ENCODE measurements at places on chromosomes 12 and 14. TPM values are rescaled to one million over a fixed set of nuclear protein-coding genes. Genes with fewer than 3 reads are reported as not detected.
A peak's percentile ranks its signal among the peaks of the same experiment; 100 is the strongest.

- DNase-seq: no peak
These were observed 313.8 kb downstream of the CEP128 start for GRCh38 chr14:80627745-80628144.

DNA sequence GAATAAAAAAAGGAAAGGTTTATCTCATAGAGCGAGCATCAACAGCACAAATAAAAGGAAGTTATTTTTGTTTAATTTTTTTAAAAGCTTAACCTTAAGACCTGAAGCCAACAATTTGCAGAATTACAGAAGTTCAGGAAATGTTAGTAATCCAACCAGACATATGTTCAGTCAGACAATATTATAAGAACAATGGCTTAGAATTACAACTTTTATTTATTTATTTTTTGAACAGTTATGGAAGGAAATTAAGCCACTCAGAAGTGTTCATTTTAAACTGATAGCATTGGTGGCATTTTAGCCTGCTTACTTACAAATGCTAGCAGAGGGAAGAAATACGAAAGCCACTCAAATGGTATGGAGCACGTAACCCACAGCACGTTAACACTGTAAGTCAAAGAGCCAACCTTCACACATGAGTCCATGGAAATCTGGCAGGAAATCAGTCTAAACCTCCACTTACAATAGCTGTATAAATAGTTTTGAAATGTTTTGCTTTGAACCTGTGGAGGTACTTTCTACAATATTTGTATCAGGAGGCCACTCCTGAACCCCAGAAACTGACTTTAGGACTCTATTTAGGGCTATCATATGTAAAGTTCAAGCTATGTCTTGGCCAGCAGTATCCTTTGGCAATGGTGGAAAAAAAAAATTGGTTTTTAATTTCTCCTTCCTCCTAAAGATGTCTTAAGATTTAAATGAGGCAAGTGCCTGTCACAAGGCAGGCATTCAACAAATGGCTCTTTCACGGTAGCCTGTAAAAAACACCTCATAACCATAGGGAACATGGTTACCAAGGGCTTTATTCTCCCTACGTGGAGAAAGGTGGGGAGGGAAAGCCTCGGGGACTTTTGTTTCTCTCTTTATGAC is 102.3 kb downstream of the ITPR2 start:
- no peak for DNase-seq

DNA sequence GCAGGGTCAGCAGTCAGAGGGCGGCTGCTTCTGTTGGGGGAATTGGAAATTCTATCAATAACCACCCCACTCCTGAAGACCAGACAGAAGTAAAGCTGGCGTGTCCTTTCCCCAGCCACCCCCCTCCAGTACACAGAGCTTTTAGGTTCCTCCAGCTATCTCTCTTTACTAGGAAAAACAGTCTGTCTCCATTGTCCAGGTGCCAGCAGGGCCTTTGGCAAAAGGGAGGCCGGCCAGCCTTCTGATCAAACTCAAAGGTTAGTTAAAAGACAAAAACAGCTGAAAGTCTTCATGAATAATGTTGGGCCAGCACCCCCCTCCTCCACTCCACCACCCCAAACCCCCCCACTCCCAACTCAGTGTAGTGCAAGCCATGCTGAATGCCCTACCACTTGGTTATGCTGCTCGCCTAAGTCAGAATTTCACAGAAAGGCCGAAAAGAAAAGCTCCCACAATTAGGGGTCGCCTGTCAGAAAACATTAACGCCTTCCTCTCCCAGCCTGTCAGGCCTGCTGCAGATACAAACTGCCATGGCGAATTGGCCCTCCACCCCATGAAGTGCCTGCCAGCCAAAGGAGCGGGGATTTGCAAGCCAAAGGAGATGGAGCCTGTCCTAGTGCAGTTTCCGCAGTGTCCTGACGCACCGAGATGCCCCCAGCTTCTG is 8.9 kb downstream of the ASCL1 start:
- DNase-seq: no peak

GRCh38 chr12:58310809-58311622 is 369.6 kb downstream of the ATP23 start:
- DNase-seq: no peak

- peak; percentile 90 for DNase-seq
These were observed 575 bp downstream of the NAA30 start for GRCh38 chr14:57390806-57391516.

- no peak for DNase-seq
These were observed 117.5 kb downstream of the DACT1 start for GRCh38 chr14:58755031-58755925.

GRCh38 chr12:4701395-4702190 is 18.6 kb upstream of the GALNT8 start:
- DNase-seq: no peak

DNA sequence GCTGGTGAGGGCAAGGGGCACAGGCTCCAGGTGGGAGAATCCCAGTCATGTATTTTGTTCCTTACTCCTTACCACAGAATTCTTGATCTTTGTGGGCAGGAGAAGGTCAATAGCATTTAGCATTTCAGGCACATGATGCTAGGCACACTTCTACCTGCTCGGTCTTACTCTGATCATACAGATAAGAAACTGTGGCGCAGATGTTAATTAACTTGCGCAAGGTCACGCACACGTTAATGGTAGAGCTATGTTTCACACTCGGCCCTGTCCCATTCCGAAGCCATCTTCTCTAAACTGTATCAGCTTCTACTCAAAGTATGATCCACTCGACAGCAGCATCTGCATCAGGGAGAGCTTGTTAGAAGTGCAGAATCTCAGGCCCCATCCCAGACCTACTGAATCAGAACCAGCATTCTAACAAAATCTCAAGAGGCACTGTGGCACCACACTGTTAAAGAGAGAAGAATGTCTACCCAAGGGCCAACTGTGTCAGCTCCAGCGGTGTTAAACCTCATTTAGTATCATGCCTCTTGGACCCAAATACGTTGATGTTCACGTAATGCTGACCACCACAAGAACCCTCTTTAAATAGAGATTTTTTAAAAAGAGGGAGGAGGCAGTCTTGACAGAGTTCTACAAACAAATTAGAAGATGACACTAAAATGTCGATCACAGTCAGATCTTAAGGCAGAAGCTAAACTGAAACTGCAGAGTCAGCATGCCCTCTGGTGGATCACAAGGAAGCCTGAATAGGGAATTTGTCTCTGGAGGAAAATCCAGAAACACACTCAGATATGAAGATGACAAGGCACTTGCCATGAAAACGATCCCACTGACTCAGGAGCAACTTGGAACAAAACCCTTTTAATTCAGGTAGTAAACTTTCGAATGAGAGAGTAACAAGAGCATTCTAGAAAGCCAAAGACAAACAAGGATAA is 7.3 kb downstream of the STXBP6 start:
- no peak for DNase-seq

DNA sequence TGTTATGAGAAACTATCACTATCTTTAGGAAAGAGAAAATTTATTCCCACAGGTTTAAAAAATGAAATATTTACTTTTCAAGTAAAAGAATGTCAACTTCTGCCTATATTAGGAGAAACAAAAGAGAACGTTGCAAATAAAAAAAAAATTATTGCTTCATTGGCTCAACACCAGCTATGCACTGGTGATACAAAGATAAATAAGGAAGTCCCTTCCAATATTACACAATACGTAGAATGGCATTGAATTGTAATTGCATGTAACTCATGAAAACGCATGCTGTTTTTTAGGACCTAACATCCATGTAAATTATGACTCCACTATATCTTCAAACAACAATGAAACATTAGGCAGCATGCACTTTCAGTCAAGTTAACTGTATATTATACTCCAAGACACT is 56.4 kb upstream of the RERGL start:
- DNase-seq: no peak

Gene MEG3
- 82.2 TPM for total RNA-seq

Gene OR4E2
- not detected for total RNA-seq

Gene HHIPL1
- total RNA-seq: 3.8 TPM

Gene KRT8
- total RNA-seq: 5.7 TPM

Data from mesenteric fat pad (tissue), 1 donor.